Epithelial cell of prostate (primary cell): ENCODE measurements at places on chromosomes 2 and 18.

- DNase-seq = no peak
Observed at GRCh38 chr2:26607698-26608097, 33.5 kb downstream of the CIB4 start.

GRCh38 chr2:63680455-63680854 lies 91.7 kb downstream of the MDH1 start:
- no peak for DNase-seq

DNA sequence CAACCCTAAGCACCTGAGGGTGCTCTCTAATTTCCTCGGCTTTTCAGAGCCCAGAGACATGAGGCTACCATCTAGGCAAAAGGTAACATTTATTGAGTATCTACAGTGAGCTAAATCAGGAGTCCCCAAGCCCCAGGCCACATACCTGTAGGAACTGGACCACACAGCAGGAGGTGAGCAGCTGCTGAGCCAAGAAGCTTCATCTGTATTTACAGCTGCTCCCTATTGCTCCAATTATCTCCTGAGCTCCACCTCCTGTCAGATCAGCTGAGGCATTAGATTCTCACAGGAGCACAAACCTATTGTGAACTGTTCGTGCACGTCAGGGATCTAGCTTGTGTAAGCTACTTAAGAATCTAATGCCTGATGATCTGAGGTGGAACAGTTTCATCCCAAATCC lies 70.2 kb downstream of the RND3 start:
- DNase-seq = no peak

GRCh38 chr2:176380341-176380740 lies 111.1 kb downstream of the MTX2 start:
- DNase-seq = no peak

GRCh38 chr2:9846554-9846953 lies 3.3 kb downstream of the TAF1B start:
- DNase-seq = peak; percentile 57

- DNase-seq = no peak
Observed at GRCh38 chr2:62303788-62304187, 107.9 kb downstream of the B3GNT2 start.

DNA sequence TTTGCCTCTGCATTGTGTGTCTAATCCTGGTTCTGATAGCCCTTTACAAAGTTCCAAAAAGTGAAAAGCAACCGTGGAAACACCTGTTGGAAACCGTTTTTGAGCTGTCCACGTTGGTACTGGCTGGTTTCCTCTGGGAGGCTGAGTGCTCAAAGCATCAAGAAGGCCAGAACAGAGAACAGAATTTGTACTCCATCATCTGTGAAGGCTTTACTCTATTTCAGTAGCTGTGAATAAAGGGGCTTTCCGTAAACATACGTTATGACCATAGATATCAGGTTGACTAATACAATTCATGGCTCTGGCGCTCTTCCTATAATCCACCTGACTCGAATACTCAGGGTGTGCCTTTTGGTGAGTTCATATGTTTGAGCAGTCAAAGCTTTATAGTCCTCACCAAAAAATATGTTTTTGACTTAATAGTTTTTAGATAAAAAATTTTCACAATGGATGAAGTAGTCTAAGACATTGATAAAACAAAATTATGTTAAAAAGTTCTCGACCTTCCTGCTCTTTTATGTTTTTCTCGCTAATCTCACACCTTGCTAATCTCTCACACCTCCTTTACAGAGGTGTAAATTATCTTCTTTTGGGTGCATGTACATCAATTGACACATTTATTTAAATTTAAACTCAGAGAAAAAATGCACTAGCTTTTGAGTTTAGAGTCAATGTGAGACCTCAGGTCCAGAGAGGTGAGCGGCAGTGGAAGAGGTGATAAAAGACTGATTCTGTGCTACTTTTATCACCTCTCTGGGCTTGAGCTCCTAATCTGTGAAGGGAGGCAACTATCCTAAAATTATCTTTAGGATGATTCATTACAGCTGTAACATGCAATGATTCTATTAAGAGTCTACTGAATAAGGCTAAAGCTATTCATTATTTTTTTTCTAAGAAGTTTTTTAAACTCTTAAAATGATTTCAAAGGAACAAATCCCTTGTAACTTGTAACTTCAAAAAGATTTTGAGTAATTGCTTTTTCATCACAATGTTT lies 65.3 kb downstream of the CXCR4 start:
- no peak for DNase-seq

DNA sequence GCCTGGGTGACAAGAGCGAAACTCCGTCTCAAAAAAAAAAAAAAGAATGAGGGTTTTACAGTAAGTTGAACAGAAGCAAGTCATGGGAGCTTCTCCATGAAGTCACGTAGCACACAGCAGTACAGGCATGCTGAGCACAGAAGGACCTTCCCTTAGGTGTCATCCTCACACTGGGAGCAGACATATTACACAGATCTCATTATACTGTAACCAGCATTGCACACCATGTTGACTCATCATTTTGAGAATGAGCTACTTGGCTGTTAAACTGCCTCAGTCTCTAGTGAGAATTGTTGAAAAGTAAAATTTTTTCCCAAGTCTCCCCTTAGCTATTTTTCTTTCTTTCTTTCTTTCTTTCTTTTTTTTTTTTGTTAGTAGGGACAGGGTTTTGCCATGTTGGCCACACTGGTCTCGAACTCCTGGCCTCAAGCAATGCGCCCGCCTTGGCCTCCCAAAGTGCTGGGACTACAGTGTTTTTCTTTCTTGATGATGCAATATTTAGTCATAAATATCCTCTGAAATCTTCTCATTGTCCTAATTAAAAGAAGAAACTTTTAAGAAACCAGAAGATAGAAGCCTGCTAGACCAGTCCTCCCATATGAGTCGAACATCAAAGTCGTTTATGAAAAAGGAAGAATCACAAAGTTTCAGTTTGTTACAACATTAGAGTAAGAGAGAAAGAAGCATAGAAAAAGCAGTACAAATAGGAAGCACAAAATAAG lies 37.9 kb upstream of the PPP1CB start:
- peak; percentile 61 for DNase-seq

DNA sequence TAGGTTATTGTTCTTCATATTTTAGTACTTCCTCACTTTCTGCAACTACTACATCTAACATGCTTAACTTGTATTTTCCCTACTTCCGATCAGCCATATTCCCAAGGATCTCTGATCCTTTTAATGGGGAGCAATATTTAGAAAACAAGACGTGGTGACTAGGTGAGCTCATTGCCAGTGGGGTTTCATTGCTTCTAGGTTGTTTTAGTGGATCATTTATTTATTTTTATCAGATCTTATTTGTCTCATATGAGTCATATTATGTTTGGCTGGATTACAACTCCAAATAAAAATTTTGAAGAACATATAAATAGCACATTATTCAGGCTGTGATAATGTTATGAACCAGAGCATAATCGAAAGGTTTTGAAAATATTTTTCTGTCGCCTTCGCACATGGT lies 480.9 kb upstream of the TMEFF2 start:
- DNase-seq = no peak

GRCh38 chr2:63743982-63744966 lies 97.4 kb upstream of the UGP2 start:
- DNase-seq = no peak

DNA sequence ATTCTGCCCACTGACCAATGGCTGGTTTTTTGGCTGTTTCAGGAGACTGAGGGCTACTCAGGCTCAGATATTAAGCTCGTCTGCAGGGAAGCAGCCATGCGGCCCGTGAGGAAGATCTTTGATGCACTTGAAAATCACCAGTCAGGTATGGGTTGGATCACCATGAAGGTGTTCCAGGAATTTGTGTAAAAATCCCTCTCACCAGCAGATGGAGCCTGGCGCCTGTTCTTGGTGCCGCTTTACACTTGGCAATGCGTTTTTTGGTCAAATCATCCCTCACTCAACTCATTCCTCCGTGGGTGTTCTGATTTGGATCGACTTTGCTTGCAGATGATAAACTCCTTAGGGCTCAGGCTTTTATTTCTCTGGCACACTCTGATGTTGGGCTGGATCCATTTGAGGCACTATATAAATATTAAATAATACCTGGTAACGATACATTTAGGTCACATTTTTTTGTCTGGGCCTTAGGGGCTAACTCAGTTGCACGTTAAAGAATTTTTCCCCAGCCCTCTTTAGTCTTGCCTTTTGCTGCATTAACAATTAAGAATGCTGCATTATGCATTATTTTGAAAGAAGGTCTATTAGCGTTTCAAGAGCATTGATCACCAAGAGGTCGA lies 50.0 kb downstream of the HDHD2 start:
- DNase-seq = peak; percentile 20

- no peak for DNase-seq
Observed at GRCh38 chr18:36365836-36366775, 68.6 kb downstream of the FHOD3 start.

GRCh38 chr18:67282796-67283195 lies 233.7 kb downstream of the DSEL start:
- no peak for DNase-seq

DNA sequence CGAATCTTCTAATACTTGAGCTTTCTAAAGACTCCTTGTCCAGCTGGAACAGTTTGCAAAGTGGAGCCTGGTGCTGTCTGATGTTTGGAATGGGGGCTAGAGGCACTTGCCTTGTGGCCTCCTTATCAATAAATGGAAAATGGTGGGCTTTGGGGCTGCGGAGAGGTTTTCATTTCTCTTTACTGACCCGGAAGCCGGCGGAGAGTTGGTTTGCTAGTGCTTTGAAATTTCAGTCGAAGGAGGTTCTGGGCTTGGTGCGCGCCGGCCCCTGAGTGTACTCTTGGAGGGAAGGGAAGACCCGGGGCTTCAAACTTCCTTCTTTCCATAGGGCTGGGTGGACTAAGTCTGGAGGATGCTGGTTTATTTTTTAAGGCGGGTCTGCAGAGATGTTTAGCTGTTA lies 714 bp downstream of the RPIA start:
- DNase-seq = no peak

- no peak for DNase-seq
Observed at GRCh38 chr2:121134728-121135127, 150.3 kb downstream of the TFCP2L1 start.

GRCh38 chr2:55970500-55970899 lies 46.9 kb upstream of the EFEMP1 start:
- no peak for DNase-seq

DNA sequence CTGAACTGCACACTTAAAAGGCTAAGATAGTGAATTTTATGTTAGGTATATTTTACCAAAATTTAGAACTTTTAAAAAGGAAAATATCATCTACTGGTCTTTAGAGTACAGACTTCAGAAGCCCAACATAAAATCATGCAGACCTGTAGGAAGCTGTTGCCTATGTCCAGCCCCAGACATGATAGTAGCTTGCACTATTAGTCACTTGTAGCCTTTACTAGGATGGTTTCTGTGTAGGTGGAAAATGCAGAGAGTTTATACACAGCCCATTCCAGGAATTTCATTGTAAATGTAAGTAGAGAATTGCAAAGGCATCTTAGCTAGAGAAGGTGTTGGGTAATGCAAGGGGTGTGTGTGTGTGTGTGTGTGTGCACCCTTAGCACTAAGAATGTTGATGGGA lies 640.2 kb downstream of the RNF144A start:
- no peak for DNase-seq

- DNase-seq = no peak
Observed at GRCh38 chr2:134491022-134491421, 227.8 kb downstream of the TMEM163 start.

DNA sequence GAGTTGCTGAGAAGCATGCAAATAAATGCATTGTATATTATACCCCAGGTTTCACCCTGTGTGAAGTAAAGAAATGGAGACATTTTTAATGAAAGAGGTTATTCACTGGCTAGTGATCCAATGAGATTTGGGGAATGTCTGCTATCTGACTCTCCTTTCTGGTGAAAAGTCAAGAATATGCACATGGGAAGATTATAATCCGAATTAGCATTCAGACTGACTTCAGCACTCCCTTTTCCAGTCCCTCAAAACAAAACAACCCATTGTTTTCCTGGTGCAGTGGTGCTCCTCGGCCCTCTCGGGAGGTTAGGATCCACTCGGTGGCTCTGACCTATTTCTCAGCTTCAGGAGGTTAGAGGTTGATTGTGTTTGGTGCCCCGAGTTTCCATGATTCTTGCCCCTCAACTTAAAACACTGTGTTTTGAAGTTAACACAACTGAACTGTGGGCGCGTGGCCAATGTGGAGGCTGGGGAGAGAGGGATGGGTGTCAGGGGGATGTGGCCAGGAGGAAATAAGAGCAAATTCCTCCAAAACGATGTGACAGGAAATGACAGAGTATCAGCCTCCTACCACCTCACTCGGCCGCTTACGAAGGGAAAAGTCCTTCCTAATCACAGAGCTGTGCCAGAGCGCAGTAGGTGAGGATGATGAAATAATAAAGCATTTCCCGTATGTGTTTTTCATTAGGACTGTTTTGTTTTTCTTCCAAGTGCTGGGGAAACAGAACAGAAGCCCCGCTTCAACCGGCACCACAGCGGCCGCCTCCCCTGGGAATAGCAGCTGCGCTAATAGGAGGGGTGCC lies 440.1 kb downstream of the MTX2 start:
- no peak for DNase-seq

DNA sequence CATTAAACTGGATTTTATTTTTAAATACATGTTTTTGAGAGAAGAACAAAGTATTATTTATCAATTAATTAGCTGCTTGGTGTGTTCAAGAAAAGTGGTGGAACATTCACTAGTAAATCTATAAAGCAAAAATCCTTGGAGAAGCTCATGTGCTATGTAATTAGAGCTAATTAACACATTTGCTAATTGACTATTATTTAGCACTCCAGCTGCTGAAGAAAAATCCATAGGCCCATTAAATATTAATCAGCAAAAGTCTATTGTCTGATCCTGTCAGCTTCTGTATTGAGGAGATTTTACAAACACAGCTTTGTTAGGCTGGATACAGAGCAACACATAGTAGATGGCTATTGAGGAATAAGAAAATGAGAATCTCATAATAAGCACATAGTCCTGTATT lies 336.1 kb downstream of the RBM43 start:
- DNase-seq = no peak

DNA sequence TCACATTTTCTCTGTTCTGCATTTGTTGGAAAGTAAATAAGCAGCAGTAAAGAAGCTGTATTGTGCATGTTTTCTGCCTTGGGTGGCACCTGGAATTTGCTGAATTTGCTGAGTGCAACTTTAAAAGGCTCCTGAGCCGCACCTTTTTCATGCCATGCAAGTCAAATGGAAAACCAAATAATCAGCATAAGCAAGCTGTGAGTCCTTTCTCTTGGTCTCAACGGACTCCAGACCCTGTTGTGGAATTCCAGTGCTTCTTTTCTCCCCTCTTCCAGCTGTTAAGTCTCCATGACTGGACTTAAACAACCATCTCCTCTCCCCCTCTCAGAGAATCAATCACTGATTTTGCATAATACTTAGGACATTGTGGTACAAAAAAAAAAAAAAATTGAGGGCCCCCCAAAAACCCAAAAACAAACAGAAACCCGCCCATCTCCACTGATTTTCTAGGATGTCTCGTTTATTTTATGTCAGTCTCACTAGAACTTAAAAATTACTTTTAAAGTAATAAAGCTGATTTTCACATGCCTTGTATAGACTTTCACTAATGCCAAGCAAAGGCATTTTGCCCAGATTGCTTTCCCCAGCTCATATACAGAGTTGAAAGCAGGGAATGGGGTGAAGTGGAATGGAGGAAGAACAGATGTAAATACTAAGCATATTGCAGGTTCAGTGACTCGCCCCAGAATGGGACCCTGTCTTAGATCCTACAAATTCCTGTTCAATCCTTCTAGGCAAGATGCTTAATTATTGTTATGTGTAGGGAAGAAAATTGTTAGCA lies 5.1 kb upstream of the CETN1 start:
- no peak for DNase-seq
